MCF 10A (cell line): ENCODE measurements at places on chromosomes 11 and 22. TPM values are rescaled to one million over a fixed set of nuclear protein-coding genes. Genes with fewer than 3 reads are reported as not detected.

DNA sequence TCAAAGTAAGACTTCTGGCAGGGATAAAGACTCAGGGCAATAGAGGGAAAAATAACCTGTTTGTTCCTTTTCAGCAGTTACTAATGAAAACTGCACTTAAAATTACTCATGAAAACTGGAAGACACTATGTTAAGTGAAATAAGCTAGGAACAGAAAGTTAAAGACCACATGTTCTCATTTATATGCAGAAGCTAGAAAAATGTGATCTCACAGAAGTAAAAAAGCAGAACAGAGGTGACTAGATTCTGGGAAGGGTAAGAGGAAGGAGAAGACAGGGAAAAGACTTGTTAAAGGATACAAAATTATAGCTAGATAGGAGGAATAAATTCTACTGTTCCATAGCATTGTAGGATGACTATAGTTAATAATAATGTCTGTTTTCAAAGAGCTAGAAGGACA is 22.2 kb downstream of the HPS5 start:
- DNase-seq, result no peak

SLC15A3 gene
- not detected in 2 replicates for total RNA-seq

- no peak for DNase-seq
Observed at GRCh38 chr11:133619973-133620372, 87.7 kb upstream of the OPCML start.

ADAMTS15 gene
- 0.54 and 0.70 TPM in 2 replicates for total RNA-seq

DNA sequence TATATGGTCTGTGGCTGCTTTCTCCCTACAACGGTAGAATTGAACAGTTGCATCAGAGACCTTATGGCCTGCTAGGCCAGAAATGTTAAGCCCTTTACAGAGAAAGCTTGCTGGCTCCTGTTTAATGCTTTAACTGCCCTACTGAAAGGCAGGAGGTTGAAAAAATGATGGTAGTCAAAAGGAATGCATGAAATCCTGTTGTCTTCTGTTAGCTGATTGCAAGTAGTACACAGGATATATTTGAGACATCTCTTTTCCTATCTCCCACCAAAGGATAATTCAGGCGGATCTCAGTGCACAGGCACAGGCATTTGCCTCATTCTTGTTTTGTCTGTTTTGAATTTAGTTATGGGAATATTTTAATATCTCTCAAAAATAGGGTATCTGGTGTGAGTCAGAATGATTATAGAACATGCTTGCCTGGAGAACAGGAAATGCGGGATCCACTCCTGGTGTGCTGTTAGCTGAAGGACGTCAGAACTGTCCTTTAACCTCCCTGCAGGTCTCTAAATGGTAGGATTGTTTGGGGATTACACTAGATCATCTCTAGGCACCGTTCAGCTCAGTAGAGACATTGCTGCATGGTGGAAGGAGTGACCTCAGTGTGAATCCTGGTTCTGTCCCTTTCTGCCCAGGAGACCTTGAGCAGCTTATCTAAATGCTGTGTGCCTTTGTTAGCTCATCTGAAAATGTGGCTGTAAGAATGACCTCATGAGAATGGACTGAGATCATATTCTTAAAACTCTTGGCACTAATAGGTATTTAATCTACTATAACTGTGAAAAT is 49.5 kb downstream of the PACS1 start:
- peak; percentile 54 for DNase-seq

GRCh38 chr22:37492428-37493344 is 6.5 kb upstream of the MFNG start:
- DNase-seq, result peak; percentile 55

DNA sequence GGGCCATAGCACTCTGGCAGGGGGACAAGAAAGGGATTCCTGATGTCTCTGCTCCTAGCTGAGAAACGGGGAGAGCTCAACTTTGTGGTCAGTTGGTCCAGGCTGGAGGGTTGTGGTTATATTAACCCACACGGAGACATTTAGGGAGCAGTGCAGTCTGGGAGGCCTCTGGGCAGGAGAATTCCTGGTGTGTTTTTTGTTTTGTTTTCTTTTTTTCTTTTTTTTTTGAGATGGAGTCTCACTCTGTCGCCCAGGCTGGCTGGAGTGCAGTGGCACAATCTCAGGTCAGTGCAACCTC is 88.0 kb upstream of the SHISAL1 start:
- no peak for DNase-seq

GRCh38 chr22:45881524-45881875 is 95.5 kb downstream of the WNT7B start:
- DNase-seq, result no peak

GRCh38 chr11:99571094-99571493 is 550.3 kb downstream of the CNTN5 start:
- no peak for DNase-seq

DNA sequence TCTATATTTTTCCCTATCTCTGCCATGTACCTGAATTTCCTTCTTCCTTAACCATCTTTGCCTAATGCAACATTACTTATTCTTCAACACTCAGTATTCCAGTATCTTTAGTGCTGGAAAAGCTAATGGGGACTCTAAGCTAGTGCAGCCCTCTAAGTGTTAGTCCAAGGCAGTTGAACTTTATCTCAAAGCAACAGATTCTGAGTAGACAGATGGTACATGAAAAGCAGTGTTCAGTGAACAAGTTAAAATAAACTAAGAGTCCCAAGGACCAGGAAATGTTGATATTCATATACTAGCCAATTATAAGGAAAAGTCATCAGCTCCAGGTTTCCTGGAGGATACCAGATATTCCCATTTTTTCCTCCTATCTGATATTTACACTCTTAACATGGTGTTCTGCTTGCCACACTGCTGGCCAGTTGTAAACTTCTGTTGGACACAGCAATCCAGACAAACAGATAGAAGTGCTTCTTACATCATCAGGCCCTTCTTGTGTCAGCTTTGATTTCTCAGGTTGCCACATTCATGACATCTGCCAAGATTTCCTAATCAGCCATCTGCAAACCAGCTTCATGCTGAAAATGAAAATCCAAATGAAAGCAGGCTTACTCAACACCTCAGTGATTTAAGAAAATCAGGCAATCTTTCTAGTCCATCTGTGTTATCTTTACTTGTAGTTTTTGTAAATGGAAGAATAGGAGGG is 255.9 kb upstream of the POU2AF2 start:
- DNase-seq, result peak; percentile 87

FJX1 gene
- 33.3 and 53.7 TPM in 2 replicates for total RNA-seq

DNA sequence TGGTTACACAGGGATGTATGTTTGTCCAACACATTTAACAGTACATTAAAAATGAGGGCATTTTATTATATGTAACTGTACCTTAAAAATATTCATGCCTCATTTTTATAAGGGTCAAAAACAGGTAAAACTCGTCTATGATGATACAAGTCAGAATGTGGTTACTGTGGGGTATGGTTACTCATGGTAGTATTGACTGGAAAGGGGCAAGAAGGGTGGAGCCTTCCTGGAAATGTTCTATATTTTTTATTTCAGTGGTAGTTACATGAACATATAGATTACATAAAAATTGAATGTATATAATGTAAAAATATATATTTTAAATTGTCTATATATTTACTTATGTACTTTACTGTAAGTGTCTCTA is 99.8 kb downstream of the STIM1 start:
- DNase-seq, result no peak
